ENCODE measurements at places on chromosomes 12 and 14.

- no peak for DNase-seq
Measured at GRCh38 chr14:103862393-103862782, 15.0 kb upstream of the PPP1R13B start.

- no peak for DNase-seq
Measured at GRCh38 chr14:101184104-101184455, 280.6 kb upstream of the RTL1 start.

GRCh38 chr12:2052826-2053678 lies at the start of gene CACNA1C:
Gene CACNA1C, plus strand, starts transcription at chr12:2052987. Its CDS starts 576 bp downstream, at chr12:2053563.
- peak; percentile 27 for DNase-seq

DNA sequence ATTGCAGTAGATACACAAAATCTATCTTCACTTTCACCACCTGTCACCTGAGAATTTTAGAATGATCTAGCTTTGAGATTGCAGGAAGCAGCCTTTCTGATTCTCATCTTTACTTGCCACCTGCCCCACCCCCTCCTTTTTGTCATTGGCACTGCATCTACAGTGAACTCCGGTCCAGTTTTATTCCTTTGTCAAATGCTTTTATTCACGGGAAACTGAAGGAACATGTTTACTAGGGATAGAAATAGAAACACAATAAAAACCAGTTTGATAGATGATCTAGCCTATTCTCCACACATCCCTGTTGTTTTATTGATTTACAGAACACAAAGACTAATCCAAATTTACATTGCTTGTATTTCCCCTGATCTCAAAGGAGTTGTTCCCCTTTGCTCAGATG lies 471.7 kb upstream of the STXBP6 start:
- DNase-seq, result no peak

DNA sequence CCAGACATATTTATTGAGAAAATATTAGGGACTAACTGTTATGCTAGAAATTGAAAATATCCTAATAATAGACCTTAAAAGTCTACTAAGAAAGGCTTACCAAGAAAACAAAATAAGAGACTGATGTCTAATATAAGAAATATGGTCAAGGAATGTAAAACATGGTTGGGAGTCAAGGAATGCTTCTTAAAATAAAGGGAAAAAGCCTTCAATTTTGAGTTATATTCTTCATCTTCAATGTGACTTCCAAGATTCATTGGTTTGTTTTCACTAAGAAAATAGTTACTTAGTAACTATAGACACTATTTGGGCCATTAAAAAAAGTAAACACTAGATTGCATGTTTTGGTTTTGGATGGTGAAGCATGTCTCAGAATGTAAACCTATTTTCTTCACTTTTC lies 88.1 kb upstream of the ETV6 start:
- DNase-seq, result no peak

DNA sequence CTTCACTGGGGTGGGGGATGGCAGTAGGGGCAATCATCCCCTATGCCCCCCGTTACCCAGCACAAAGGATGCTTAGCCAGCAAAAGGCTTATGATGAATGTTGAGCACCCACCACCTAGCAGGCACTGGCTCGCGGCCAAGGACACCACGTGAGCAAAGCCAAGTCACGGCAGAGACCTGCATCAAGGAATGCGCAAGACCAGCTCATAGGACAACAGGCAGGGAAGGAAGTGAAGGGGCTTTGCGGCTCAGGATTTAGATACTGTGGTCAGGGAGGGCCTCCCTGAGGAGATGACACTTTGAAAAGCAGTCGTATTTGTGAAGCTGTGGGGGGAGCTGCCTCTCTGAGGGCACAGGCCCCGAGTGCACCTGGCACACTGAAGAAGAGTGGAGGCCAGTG lies 32.8 kb downstream of the SH2B3 start:
- DNase-seq, result peak; percentile 54

DNA sequence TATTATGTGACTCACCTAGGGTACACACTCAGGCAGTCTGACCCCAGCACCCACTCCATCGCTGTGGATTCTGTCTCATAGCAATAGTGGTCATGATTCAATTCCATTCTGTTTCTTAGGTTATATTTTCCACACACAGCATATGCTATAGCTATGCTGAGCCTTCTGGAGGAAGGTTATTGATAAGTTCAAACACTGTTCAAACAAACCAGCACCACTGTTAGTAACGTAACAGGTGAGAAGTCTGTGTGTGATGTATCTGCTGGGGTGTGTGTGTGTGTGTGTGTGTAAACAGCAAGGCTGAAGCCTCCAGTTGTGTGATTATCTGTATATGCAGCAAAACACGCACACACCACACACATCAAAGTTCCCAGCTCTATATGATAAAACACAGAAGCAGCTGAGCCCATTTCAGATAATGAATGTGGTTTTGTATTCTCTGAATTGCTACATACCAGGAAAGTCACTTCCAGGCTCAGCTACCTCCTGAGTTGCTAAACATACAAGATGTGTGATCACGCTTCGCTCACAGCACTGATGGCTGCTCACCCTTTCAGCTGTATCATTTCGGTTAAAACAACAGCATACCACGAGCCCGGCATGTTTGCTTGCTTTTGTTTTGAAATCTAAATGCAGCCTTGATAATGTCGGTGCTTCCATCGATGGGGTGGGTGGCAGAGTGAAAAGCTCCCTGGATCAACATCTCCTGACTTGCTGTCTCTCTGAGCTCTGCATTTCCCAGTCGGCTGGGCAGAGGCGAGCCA lies 6.8 kb upstream of the SYNE3 start:
- DNase-seq, result no peak

GRCh38 chr12:115103884-115104883 lies 420.2 kb upstream of the TBX3 start:
- DNase-seq, result no peak

GRCh38 chr14:21723431-21724045 lies 49.9 kb upstream of the OR4E1 start:
- peak; percentile 16 for DNase-seq

GRCh38 chr12:62613081-62613480 lies 146.5 kb downstream of the MON2 start:
- no peak for DNase-seq

DNA sequence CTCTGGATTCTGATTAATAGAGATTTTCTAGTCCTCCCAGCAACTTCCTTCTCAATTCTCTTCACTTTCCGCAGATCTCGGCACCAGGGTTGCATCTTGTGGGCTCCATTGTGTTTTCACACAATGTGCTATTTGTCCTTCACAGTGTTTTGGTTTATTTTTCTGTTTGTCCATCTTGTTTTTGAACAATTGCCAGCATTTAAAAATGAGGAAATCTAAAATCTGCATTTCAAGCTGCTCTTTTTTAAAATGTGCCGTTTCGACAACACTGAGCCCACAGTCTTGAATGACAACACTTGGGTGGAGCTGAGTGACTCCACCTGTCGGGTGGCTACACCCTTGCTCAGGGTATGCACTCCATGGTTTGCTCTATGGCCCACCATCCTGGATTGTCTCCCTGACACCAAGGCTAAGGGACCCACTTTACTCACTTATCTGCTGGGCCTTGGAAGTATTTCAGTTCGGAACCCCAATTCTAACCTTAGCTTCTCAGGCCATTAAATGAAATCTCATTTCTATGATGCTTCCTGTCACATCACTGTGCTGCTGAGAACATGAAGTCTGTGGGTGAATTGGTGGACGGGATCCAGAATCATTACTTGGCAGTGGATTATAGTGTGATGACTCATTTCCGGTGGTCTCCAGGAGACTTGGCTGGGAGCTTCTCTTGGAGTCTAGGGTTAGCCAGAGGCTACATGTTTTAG lies 3.4 kb upstream of the MYRFL start:
- no peak for DNase-seq

GRCh38 chr14:102218688-102219087 lies 79.0 kb downstream of the WDR20 start:
- DNase-seq, result no peak

- no peak for DNase-seq
Measured at GRCh38 chr12:38782359-38782758, 123.0 kb downstream of the CPNE8 start.

DNA sequence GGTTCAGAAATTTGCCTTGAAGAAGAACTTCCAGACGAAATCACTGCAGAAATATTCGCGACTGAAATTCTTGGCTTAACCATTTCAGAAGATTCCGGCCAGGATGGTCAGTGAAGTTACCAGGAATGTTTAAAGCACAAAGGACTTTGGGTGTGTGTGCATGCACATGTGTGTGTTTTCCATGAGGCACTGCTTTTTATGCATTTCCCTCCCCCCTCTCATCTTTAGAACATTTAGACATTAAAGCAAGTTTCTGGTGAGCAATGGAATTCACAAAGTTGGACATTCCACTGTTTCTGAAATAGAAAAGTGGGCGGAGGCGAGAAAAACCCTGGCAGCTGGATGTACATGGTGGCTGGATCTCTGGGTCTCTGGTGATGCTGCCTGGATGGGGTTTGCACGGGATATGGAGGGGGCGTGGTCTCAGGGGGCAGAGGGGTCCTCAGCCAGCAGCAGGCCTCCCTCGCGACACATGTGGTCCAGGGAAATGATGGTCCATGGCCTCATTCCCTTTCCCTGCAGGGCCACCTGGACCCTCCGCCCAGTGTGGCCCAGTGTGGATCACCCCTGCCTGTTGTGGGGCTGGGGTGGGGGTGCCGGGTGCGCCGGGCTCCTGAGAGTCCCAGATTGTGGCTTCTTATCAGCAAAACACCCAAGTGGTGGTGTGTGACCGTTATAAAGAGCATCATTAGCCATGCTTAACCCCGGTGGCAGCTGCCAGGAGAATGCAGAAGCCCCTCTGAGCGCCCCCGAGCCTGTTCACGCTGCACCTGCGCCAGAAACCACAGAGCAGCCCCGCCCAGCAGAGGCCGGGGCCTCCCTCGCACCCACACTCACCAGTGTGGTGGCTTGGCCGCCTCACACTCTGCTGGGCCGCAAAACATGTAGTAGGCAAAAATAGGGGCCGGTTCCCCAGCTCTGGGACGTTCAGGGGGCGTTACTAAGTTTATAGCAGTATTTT lies 17.8 kb upstream of the BCL7A start:
- no peak for DNase-seq

Measured in stimulated activated CD4-positive, alpha-beta T cell treated with anti-CD3 and anti-CD28 coated beads, Interleukin-12 subunit alpha, Interleukin-12 subunit beta, amount 100 ng/mL, for 4 hours (primary cell).